Suppressor macrophage (primary cell): ENCODE measurements at places on chromosomes 6 and 20.

DNA sequence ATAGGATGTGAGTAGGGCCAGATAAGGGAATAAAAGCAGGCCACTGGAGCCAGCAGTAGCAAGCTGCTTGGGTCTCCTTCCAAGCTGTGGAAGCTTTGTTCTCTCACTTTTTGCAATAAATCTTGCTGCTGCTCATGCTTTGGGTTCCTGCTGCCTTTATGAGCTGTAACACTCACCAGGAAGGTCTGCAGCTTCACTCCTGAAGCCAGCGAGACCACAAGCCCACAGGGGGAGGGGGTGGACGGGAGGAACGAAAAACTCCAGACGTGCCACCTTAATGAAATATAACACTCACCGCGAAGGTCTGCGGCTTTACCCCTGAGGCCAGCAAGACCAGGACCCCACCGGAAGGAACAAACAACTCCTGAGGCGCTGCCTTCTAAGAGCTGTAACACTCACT lies 1324.4 kb upstream of the EYS start:
- DNase-seq, result no peak

DNA sequence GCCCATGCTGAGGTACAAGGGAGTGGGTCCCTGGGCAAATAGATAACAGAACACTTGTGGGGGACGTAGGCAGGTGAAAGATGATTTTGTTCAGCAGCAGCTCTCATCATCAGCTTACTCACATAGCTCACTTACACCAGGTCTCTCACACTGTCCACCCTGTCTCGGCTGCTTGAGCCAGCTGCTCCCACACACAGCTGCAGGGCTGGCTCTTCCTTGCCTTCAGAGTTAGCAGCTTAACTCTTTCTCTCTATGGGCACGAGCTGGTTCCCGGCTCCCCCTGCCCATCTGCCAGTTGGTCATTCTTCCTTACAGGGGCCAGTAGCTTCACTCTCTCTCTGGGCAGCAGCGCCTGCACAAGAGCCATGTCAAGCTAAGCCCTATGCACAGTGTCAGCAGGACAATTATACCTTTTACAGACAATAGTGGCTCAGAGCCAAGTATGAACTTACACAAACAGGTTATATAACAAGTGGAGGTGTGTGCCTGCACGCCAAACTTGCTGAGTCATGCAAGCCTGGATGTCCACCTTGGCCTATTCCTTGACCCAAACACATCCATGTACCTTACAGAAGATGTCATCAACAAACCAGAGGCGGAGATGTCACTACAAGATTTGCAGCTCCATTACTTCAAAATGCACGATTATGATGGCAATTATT lies 18.7 kb downstream of the ZNF391 start:
- DNase-seq, result no peak

- no peak for DNase-seq
Observed at GRCh38 chr6:129368076-129368475, 341.9 kb downstream of the ARHGAP18 start.

DNA sequence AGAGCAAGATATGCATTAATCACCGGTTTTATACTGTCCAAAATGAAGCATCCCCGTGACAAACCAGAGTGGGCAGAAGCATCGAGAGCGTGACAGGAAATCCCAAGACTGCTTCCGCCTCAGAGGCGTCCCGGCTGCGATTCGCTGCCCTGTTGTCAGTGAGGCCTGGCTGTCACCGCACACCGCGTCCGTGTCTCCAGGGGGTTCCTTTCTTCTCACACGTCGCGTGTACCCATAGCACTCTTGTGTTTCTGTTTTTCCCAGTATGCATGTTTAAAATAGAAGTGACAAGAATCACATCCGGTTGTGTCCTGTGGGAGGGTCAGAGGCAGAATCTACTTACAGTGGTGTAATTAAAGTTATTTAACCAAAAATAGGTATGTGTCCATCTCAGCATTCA lies 8.3 kb upstream of the ADRM1 start:
- DNase-seq, result no peak

DNA sequence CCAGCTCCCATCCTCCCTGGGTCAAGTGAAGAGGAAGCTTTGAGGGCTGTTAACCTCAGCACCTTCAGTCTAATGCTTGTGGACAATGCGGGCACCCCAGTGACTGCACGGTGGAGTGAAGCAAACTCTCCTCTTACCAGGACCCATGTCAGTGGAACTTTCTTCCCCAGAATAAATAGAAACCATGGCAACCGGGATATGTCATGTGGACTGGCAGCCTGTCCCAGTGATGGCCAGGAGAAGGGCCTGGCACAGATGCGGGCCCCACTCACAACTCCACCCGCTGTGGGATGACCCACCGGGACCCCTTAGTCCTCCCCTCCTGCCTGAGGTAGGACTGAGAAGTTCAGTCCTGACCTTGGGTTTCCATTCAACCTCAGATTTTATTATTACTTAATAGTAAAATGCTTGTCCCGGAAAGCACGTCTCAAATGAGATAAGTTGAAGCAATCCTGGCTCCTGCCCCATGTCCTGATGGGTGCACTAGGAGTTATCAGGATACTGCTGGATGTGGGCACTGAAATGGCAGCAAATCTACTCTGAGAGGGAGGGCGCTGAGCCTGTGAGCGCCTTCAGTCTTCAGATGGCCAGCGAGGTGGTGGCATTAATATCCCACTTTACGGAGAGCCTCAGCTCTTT lies 23.5 kb downstream of the TOX2 start:
- DNase-seq, result peak; percentile 29

GRCh38 chr6:106431972-106432371 lies 71.5 kb downstream of the CRYBG1 start:
- no peak for DNase-seq

DNA sequence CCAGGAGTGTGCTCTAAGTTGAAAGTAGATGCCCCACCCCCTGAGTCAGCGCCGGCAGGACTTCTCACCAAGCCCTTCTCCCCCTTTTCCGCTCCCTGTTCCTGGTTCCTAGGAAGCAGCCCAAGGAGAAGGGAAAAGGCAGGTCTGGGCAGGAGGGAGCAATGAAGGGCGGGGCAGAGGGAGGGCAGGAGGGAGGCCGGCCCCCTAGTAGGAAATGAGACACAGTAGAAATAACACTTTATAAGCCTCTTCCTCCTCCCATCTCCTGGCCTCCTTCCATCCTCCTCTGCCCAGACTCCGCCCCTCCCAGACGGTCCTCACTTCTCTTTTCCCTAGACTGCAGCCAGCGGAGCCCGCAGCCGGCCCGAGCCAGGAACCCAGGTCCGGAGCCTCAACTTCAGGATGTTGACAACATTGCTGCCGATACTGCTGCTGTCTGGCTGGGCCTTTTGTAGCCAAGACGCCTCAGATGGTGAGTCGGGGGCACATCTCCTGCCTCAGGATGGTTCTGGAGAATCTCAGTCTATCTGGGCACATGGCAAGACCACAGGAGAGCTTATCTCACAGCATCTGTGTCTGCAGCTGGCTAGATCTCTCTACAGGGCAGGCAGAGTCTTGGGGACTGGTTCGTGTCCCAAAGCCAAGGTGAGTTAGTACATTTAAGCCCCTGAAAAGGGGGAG lies at the start of gene PROCR:
Gene PROCR (plus strand): TSS at position 320 of the 681 bp plus-strand sequence. CDS start 83 bp downstream, at position 403.
- DNase-seq, result peak; percentile 89

DNA sequence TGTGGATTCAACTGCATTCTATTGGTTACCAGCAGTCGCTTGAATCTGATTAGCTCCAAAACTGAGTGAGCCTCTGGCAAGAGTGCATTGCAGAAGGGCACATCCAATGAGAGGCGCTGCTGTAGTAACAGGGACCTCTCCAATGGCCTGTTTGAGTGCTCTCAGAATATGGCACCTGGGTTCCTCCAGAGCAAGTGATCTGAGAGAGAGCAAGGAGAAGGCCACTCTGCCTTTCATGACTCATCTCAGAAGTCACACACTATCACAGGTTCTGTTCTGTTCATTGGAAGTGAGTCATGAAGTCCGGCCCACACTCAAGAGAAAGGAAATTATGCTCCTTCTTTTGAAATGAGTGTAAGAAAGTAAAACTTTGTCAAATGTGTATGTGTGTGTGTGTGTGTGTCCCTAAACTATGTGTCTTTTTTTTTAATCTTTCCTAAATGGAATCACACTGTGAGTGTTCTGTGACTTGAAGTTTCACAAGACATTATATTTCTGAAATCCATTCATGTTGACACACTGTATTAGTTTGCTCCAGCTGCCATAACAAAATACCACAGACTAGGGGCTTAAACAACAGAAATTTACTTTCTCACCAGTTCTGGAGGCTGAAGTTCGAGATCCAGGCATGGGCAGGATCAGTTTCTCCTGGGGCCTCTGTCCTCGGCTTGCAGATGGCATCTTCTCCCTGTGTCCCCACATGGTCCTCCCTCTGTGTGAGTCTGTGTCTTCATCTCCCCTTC lies 138.3 kb upstream of the CDYL start:
- DNase-seq, result peak; percentile 66

GRCh38 chr20:5999783-6000182 lies 49.3 kb downstream of the MCM8 start:
- no peak for DNase-seq

GRCh38 chr20:23624324-23624691 lies 13.4 kb downstream of the CST3 start:
- DNase-seq, result no peak

GRCh38 chr6:90537723-90538258 lies 49.1 kb downstream of the MAP3K7 start:
- DNase-seq, result peak; percentile 95

GRCh38 chr6:161220346-161220745 lies 53.5 kb downstream of the AGPAT4 start:
- DNase-seq, result peak; percentile 59

GRCh38 chr20:10131732-10132345 lies 86.8 kb upstream of the SNAP25 start:
- DNase-seq, result no peak

GRCh38 chr20:41181567-41181966 lies 44.2 kb downstream of the PLCG1 start:
- DNase-seq, result no peak

- DNase-seq, result peak; percentile 95
Observed at GRCh38 chr6:157221049-157221816, 102.1 kb downstream of the TMEM242 start.

GRCh38 chr6:90284236-90285041 lies 12.2 kb downstream of the BACH2 start:
- peak; percentile 87 for DNase-seq

- peak; percentile 74 for DNase-seq
Observed at GRCh38 chr6:71289039-71289801, 609 bp downstream of the OGFRL1 start.

DNA sequence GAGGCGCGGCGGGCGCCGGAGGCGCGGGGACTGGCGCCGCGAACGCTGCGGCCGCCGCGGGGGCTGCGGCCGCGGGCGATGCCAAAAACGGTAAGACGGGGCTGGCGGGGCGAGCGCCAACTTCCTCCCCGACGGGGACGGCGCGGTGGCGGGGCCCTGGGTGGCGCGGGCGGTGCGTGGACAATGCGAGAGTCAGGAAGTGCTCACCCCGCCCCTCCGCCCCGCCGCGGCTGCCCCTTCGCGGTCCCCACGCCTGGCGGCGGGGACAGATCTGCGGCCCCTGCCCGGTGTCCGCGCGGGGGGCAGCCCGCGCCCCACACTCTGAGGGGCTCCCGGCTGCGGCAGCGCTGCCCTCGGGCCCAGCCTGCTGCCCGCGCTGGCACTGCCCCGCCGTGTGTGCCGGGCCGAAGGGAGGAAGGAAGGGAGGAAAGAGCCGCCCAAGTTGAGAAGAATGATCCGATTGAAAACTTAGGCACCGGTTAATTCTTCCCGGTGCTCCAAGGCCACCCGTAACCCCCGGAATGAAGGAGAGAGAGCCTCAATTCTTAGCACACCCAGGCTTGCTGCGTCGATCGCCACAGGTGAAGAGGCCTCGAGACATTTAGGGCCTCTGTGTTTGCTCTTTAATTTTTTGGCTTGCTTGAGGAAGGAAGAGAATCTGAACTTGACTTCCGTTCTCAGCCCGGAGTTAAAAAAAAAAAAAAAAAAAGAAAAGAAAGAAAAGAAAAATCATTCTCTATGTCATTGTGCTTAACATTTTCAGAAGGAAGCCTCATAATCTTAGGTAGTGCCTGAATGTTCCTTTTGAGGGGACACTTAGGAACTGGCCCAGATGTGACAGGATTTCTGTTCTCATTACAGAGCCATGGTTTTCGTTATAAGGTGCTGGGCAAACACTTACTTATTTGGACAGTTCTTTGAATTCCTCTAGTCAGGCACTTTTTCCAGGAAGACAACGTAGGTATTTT lies 982 bp downstream of the HECA start:
- peak; percentile 87 for DNase-seq

GRCh38 chr20:25023356-25023755 lies 30.8 kb upstream of the APMAP start:
- no peak for DNase-seq

DNA sequence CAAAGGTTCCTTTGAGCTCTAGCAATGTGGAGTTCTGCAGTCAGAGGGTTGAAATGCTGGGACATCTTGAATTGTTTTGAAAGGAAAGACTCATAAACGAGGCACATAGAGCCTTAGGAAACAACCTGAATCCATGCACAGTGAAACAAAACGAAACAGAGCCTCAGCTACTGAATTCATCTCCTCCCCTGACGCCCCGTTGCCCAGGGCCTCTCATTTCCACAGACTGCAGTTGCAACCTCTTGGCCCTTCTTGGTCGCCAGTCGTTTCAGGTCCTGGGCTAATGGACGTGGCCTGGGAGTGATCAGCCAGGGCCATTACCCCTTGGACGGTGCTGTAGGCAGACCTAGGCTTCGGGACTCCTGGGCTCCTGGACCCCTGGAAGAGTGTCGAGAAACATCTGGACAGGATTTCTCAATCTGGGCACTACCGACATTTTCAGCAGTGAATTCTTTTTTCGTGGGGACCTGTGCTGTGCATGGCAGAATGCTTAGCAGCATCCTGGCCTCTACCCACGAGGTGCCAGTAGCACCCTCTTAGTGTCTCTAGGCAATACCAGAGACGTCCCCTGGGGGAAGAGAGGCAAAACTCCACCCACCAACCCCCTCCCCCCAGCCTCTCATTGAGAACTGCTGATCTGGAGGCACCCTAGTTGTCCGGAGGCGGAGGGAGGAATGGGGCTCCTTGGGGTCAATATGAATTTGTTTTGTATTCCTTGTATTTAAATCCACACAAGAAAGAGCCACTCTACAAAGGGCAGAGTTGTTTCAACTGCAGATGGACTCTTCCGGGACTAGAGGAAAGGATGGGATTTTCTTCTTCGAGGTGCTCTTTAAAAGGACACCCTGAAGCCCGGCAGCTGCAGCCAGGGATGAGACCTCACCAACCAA lies 50.2 kb downstream of the TMEM242 start:
- DNase-seq, result no peak

GRCh38 chr6:36171573-36171972 lies 25.0 kb upstream of the BRPF3 start:
- DNase-seq, result no peak

DNA sequence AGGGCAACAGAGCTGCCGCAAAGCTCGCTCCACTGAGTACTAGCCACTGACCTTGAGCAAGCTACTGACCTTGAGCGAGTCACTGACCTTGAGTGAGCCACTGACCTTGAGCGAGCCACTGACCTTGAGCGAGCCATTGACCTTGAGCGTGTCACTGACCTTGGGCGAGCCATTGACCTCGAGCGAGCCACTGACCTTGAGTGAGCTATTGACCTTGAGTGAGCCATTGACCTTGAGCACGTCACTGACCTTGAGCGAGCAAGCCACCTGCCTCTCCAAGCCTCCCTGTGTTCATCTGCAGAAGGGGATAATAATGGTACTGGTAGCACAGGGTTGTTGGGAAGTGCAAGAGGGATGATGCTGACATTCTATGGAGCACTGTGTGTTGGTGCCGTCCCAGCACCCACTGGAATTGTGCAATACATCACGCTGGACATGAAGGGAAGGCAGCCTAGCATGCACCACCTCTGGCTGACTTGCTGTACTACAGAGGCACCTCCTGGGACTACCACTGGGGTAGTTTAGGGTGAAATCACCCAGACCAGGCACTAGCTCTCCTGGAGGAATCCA lies 60.2 kb downstream of the CTCFL start:
- DNase-seq, result peak; percentile 91
